ENCODE measurements at places on chromosomes 6 and 20.

GRCh38 chr6:39892490-39893129 lies 41.7 kb downstream of the MOCS1 start:
- DNase-seq = no peak

DNA sequence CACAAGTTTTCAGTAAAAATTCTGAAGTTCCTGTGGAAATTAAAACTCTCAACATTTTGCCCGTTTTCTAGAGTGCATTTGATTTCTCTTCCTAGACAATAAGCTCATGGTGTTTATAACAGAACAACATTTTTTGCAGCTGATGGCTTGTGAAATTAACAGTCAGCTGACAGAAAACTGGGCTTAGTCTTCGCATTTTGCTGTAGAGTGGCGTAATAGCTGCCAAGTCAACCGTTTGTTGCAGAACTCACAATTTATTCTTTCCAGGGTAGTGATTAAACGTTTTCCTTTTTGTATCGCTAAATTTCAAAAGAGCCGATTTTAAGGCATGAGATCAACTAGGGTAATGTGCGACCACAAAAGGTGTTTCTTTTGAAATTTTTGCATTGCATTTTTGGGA lies 1.4 kb downstream of the SPO11 start:
- no peak for DNase-seq

GRCh38 chr20:51514249-51514648 lies 28.3 kb downstream of the NFATC2 start:
- no peak for DNase-seq

DNA sequence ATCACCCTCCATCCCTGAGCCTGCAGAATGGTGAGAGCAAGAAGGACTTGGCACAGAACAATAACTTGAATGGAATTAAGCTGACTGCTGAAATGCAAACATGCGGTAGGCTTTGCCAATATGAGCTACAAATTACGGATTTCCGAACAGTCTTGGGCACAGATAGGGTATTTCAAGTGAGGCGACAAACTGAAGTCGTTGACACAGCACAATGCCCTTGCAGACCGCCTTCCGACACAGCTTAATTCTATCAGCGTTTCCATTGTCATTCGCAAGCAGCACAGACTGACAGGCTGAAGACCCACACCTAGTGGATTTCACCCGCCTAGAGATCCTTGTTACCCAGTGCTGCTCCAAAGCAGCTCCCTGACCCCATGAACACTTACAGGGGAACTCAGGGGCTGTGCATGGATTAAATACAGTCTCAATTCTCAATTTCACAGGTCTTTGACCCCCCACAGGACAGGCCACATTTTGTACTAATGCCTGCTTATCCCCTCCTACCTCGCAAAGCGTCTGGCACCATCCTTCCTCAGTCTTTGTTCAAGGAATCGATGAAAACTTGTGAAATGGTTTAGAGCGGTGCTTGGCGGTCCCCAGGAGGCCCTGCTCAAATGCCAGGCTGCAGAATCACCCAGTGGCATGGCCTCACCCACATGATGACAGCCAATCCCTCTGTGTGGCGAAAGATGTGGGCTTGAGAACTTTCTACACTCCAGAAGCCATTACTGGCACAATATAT lies 34.6 kb downstream of the RAMACL start:
- DNase-seq = no peak

DNA sequence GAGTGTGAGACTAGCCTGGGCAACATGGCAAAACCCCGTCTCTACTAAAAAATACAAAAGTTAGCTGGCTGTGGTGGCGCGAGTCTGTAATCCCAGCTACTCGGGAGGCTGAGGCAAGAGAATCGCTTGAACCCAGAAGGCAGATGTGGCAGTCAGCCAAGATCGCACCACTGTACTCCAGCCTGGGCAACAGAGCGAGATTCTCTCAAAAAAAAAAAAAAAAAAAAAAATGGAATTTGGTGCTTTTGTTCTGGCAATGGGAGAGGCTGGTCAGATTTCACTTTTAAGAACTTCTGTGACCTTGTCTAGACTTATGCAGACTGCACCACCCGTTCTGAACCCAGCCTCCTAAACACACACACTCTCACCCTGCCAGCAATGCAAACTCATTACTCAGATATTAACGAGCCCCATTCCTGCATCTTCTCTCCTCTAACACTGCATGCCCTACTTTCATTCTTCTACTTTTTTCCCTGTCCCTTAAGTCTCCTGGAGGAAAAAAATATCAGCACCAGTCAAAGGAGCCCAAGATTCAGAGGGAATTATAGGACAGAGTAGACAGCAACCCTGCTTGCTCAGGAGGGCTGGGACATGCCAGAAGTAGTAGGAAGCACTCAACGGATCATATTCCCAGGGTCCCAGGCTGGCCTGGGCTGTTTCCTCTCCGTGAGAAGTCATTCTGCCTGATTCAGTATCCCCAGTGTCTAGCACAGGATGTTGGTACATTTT lies 4.4 kb downstream of the MOCS1 start:
- DNase-seq = no peak

- DNase-seq = no peak
Measured at GRCh38 chr20:4997222-4997621, 4.1 kb downstream of the SLC23A2 start.

GRCh38 chr20:11651138-11651537 lies 266.6 kb upstream of the BTBD3 start:
- no peak for DNase-seq

- no peak for DNase-seq
Measured at GRCh38 chr20:9186396-9186795, 117.5 kb downstream of the PLCB4 start.

Measured in T-helper 9 cell (primary cell).